Activated CD8-positive, alpha-beta memory T cell treated with anti-CD3 and anti-CD28 coated beads, Interleukin-2, amount 10 ng/mL, durations not matched to agents 7 days and 5 days (primary cell): ENCODE measurements at places on chromosomes 1 and 21.

GRCh38 chr1:221431068-221431651 lies 310.7 kb downstream of the DUSP10 start:
- no peak for DNase-seq

- DNase-seq, result no peak
Measured at GRCh38 chr1:98437540-98437939, 224.0 kb upstream of the SNX7 start.

DNA sequence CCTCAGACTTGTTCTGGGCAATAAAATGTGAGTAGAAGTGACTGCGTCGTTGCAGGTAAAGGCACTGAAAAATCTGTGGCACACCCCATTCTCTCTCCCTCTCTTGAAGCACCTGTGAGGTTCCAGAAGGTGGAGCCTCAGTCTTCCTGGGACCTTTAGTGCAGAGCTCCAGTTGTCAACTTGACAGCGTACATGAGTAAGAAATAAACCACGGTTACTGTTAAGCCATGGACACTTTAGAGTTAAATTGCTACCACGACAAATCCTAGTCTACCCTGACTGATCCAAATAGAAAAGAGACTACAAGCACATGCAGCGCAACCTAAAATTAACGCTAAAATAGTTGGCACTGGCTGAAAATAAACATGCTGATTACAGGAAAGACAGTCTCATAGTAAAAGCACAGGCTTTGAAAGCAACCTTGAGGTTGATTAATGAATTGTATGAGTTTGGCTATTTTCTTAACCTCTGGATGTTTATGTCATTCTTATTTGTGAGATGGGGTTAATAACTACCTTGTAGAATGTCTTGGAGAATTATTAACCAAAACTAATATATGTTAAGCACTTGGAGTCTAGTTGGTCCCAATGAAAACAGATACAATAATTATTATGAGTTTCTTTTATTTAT lies 93.0 kb upstream of the PLPPR4 start:
- no peak for DNase-seq

GRCh38 chr1:38347446-38348175 lies 301.0 kb upstream of the POU3F1 start:
- DNase-seq, result no peak

DNA sequence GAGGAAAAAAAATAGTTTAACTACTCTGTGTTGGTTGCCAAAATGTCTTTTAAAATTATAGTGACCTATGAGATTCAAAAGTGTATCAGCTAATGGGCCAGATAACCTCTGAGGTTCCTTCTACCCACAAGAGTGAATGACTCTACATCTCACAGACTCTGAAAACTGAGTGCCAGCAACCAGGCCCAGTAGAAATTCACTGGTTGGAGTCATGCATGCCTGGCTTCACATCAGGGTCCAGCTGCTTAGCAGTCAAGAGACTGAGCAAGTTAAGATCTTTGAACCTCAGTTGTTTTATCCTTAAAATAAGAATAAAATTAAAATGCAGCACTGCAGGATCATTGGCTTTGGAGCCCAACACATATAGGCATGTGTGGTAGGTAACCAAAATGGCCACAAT lies 342.6 kb upstream of the NFIA start:
- DNase-seq, result no peak

GRCh38 chr1:168763031-168763430 lies 34.0 kb upstream of the DPT start:
- no peak for DNase-seq

GRCh38 chr1:4656533-4657140 lies 2.2 kb downstream of the AJAP1 start:
- no peak for DNase-seq

- DNase-seq, result no peak
Measured at GRCh38 chr21:36861595-36862323, 104.7 kb downstream of the HLCS start.

- DNase-seq, result no peak
Measured at GRCh38 chr1:26031611-26032220, 10.1 kb downstream of the EXTL1 start.

GRCh38 chr1:224615861-224616755 lies at the start of gene CNIH3:
TSS of gene CNIH3 (plus strand) at chr1:224616317. CDS start at chr1:224617175, 858 bp downstream.
- DNase-seq, result peak; percentile 57

GRCh38 chr1:40078512-40079333 lies 18.3 kb downstream of the PPT1 start:
- DNase-seq, result peak; percentile 68

DNA sequence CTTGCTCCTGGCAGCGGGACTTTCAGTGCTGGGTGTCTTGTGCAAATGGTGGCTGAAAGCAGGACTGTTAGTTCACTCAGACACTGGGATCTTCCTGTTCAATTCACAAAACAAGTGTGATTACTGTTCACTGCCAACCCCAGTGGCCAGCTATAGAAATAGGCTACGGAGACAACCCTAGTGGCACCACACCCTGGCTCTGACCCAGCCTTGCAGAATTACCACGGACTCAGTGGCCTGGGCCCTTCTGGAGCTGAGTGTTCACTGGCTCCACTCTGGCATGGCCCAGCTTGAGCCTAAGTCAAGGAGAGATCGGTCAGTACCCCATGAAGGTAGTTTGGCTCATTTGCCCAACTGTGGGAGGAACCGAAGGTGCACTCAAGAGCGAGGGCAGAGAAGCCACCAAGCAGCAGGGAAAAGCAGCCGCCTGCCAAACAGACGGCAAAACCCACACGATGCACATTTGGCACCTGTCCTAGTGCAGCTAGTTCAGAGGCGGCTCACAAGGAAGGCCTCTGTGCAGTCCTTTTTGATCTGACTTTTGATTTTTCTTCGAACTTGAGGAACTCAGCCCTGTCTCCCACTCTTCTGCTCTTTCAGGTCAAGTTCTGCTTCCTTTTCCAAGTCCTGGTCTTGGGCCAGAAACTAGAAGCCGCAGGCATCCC lies 5.9 kb downstream of the KIAA2013 start:
- no peak for DNase-seq

DNA sequence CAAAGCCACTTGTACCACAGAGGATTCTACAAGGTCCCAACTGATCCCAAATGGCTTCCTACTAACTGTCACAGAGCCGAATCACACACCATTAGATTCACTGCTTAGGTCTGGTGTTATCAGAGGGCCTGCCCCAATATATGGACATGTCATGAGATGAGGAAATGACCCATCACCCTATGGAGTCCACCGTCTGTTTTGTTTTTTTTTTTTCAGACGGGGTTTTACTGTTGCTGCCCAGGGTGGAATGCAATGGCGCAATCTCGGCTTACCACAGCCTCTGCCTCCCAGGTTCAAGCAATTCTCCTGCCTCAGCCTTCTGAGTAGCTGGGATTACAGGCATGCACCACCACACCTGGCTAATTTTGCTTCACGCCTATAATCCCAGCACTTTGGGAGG lies 83.8 kb upstream of the ETS2 start:
- DNase-seq, result no peak

GRCh38 chr1:154784924-154785531 lies 85.1 kb downstream of the KCNN3 start:
- DNase-seq, result peak; percentile 67

DNA sequence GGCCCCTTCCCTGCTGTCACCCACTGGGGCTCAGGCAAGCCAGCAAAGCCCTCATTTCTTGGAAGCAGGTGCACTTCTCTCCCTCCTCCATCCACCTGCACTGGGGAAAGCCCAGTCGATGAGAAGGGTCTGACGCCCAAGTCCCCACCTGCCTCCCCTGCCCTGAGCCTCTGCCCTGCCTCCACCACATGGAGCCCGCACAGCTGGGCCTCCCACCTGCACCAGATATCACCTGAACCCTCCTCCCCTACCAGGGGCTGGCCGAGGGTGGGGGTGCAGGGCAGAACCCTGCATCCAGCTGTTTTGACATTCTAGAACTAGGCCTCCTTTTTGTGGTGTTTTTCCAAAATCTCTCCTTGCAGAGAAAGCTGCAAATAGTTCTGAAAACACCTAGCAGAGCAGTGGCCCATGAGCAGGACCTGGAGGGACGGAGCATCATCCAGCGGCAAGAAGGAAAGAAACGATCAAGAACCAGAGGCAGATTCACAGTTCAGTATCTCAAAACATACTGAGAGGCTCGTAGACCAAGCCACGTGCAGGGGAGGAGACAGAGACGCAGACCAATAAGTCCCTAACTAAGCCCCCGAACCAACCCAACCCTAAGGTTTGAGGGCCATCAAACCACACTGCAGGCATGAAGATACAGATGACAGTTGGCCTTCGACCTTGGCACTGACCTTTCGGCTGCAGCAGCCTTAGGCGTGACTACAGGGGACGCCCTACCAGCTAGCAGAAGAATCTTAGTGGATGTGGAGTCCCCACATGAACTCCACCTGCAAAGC lies 16.7 kb downstream of the CHD5 start:
- DNase-seq, result no peak

DNA sequence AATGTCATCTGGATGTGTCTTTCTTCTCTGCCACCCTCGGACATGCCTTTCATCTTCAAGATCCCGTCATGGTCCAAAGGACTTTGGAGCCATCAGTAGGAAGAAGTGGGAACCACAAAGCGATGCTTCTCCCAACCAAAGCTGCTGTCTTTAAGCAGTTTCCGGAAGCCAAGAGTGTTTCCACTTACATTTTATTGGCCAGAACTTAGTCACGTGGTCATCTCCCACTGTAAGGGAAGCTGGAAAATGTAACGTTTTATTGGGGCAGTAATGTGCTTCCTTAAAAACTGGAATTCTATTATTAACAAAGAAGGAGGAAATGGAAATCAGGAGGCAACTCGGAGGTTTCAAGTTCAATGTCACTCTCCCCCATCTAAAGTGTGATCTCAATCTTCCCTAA lies 170.8 kb downstream of the ATG4C start:
- DNase-seq, result no peak

- DNase-seq, result no peak
Measured at GRCh38 chr1:192438737-192439136, 121.9 kb downstream of the RGS21 start.

GRCh38 chr1:228108742-228109072 lies 392 bp downstream of the MRPL55 start:
- no peak for DNase-seq

DNA sequence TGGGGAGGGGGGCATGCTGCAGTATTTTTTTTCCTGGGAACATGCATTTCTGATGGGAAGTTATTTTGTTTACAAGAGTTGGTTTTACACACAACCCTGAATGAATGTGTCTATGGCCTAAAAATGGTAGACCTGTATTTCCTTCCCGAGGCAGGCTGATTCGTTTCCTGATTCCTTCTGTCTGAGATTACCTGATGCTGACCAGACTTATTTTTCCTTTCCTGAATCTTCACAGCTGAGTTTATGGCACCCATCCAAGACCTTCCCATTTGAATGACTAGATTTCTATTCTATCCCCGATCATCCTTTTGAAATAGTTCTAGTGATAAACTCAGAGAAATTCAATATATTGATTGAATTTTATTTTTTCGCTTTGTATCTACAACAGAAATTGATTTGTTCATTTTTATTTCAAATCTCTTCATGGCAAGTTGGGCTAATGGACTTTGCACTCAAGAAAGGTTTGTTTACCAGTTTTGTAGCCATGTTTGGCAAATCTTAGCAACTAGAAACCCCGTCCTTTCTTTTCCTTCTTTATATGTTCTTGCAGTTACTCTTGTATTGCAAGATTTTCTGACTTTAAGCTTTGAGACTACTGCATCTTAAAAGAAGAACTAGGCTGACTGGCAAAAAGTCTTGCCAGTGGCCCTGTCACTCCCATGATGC lies 15.9 kb upstream of the PLEKHM2 start:
- DNase-seq, result no peak

DNA sequence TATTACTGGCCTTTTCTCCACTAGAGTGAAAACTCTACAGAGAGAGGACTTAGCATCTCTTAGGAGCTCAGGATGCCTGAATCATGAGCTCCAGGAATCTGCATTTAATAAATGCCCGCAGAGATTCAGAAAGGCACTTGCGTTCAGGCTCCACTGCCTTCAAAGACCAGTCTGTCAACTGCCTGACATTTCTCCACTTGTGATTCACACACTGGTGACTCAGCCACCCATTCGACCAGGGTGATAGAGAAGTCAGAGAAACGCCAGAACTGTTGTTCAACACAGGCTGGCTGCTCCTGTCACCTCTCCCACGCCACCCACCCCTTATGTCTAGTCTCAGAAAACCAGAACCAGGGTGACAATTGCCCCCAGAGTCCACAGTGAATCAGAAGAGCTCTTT lies 26.9 kb upstream of the LBR start:
- peak; percentile 80 for DNase-seq

DNA sequence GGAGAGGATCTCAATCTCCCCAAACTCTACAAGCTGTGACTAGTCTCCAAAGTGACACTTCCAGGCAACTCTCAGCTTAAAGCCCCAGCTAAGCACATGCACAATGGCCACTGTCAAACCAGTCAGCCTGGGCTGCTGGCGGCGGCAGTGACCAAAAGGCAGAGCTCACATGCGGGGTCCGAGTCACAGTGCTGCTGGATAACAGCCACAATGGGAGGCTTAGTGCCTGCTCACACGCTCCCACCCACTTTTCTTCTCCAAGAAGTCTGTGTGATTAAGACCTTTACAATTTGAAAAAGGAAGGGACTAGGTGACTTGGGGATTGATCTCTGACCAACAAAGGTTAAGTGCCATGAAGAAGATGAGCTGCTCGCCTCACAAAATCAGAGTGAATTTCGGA lies 16.8 kb downstream of the RIPK4 start:
- DNase-seq, result no peak

GRCh38 chr1:12184008-12184681 lies 17.4 kb downstream of the TNFRSF1B start:
- no peak for DNase-seq

DNA sequence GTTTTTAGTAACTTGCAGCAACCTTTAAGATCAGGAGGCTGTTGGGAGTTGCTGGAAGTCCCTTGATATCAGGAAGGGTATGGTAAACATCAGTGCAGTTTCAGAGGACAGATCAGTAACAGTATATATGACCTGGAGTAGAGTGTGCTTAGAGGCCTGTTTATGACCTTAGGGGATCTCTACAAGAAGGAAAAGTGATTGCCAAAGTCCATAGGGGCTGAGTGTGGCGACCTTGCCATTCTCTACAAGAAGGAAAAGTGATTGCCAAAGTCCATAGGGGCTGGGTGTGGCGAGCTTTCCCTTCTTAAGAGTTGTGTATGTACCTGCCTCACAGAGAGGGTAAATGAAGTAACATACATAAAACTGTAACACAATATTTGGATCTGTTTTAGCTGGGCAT lies 28.5 kb upstream of the AXDND1 start:
- DNase-seq, result no peak

GRCh38 chr1:236213534-236213933 lies 68.2 kb downstream of the ERO1B start:
- DNase-seq, result no peak

GRCh38 chr1:3923378-3924185 lies 23.5 kb upstream of the C1orf174 start:
- no peak for DNase-seq

DNA sequence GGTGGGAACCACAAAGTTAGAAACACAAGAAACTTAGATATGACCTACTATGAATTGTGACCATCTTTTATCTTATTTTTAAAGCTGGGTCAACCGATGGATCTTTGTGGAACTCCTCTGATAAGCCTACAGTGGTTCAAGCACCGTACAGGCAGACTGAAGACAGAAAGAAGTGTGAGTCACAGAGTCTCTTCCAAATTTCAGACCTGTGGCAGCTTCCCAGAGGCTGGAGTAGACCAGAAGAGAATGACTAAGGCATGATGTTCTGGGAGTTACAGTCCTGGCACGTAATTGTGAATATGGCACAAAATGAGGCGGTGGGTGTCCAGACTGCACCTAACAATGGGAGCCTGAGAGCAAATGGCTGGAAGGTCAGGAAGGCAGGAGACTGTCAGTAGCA lies 70.0 kb downstream of the LMO4 start:
- no peak for DNase-seq

GRCh38 chr1:99496067-99496466 lies 149.8 kb upstream of the PALMD start:
- DNase-seq, result no peak
